Fibroblast of mammary gland (primary cell): ENCODE measurements at places on chromosomes 5 and 9.

DNA sequence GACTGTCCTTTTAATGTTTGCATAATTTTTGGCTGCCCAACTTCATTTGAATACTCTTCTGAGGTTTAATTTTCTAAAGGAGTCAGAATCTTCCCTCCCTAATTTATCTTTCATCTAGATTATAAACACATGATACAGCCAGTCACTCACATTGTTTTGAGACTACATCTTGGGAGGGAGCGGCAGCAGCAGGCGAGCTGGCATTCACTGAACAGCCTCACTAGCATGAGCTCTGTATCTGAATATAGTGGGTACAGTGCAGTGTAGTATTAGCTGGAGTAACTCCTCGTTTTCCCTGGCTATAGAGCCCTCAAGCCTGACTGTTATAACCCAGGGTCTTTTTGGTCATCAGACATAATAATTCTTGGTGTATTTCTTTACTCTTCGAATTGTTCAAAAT, 969.2 kb upstream of the COX7C start:
- no peak for DNase-seq

GRCh38 chr5:120576588-120576987, 112.5 kb downstream of the PRR16 start:
- DNase-seq = no peak

DNA sequence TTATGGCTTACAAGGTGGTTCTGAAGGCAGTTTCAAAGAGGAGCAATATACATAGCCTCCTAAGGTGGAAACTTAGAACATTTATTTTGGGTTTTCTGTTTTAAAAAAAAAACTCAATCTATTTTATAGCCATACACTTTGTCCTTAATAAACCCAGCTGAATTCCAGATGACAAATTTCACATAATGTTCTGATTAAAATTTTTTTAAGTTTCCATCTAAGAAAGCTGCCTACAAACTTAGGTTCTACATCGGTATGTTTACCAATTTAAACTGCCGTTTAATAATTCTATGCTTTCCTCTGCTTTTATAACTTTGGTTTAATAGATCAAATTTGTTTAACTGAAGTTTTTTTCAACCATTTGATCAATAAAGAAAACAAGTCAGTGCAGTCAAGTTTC, 12.5 kb downstream of the NR3C1 start:
- DNase-seq = peak; percentile 54

DNA sequence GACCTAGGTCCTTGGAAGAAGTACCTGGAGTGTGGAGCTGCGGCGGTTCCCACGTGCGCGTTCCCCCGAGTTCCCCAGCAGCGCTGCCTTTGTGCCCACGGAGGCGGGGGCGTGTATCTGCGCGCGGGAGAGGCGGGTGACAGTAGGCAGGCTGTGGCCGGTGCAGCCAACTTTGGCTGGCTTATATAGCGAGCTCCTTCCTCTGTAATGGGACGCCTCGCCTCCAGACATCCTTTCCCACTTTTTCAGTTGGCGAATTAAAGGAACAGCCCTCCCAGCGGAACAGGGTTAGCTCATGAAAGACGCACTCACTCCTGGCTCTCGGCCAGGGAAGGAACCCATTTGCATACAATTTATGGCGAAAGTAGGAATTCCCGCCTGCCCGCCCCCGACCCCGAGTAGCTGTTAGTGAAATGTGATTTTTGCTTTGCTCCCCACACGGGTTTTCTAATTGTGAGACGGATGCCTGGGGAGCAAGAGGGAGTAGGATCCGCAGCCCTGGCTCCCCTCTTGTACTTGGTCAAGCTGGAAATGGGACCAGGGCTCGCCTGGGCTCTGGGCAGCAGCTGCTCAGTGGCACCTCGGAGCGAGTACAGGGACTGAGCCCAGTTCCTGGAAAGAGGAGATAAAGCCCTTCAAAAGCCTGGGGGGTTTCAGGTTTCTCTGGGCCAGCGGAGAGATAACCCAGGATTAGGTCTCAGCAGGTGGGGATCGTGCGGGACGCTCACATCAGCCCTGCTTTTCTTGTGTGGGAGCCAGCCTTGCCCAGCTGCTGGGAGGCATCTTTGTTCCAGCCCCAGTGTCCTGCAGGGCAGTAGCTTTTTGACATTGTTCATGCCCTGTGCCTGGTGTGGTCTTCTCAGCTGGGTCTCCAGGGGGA, at the start of gene TNC:
Gene TNC, minus strand, starts transcription at position 159 of the 880 bp plus-strand sequence. CDS start 27,139 bp downstream, outside the sequence.
- peak; percentile 93 for DNase-seq

- DNase-seq = no peak
Observed at GRCh38 chr5:14134083-14134482, 9.1 kb upstream of the TRIO start.

DNA sequence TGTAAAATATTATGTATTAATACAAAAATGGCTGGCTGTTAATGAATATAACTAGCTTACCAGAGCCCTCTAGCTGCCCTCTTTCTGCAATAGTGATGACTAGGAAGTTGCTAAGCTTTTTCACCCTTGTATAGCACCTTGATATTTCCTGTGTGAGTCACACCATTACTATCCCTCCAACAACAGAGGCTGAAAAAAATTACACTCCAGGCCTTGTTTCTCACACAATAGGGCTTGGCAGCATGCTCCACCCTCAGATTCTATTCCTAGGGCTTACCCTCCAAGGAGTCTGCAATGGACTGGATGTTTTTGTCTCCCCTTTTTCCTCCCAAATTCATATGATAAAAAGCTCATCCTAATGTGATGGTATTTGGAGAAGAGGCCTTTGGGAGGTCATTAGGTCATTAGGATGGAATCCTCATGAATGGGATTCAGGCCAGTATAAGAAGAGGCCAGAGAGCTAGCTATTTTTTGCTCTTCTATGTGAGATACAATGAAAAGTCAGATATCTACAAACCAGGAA, 184.6 kb upstream of the MAP1B start:
- peak; percentile 45 for DNase-seq

GRCh38 chr5:9340085-9340484, 205.8 kb downstream of the SEMA5A start:
- peak; percentile 67 for DNase-seq

GRCh38 chr9:77598524-77598923, 49.6 kb downstream of the GNA14 start:
- DNase-seq = peak; percentile 73

GRCh38 chr5:35316611-35317274, 86.5 kb upstream of the PRLR start:
- peak; percentile 51 for DNase-seq

- no peak for DNase-seq
Observed at GRCh38 chr9:84751921-84752320, 82.4 kb downstream of the NTRK2 start.

DNA sequence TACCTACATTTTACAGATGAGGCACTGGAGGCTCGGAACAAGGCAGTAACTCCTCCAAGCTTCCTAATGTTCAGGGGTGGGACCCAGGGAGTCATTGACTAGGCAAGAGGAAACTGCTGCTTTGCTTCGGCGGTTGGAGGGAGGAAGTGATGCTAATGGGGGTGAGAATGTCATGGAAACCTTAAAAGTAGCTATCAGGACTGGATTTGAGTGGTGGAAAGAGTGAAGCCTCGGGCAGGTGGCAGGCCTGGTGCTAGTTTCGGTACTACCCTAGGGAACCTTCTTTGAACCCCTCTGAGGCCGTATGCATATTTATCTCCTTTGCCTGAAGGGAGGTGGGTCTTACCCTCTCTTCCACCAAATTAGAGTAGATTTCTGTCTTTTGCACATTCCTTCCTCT, 1.6 kb downstream of the BSPRY start:
- no peak for DNase-seq

GRCh38 chr5:13339093-13339492, 605.4 kb downstream of the DNAH5 start:
- DNase-seq = no peak

DNA sequence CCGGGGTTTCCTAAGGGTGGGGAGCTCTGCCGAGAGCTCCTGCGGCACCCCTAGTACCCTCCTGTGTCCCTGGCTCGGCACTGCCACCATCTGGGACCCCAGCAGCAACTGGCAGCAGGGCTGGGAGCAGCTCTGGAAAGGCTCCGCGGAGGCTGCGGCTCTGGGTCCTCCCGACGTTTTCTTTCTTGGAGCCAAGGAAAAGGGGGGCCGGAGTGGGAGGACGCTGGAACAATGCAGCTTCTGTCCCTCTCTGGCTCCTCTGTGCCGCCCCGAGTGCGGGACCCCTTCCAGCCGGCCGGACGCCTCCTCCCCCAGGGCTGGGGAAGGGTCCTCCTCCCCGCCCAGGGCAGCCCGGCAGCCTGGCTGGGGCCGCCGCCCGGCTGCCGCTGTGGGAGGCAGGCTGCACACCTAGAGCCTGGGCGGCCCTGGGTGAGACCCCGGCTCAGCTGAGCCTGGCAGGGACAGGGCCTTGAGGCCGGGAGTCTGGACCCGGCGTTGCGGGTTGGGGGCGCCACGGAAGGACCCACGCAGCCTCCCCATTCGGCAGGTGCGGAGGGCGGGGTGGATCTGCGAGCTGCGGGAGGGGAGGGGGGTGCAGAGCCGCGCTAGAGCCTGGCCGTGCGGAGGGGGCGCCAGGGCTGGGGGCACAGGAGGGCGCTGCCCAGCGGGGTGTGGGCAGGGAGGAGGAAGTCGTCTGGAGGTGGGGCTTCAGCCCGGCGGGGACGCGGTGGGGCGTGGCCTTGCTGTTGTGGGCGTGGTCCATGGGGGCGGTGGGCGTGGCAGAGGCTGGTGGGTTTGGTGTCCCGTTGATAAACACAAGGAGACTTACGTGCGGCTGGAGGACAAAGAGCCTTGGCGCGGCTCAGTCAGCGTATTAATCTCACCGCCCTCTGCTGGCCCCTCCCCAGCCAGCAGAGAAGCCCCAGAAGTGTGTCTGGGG, 15.1 kb downstream of the GPSM1 start:
- DNase-seq = peak; percentile 52

GRCh38 chr9:3586066-3586465, 60.3 kb upstream of the RFX3 start:
- DNase-seq = no peak

- peak; percentile 51 for DNase-seq
Observed at GRCh38 chr5:107894361-107894760, 223.6 kb upstream of the EFNA5 start.

DNA sequence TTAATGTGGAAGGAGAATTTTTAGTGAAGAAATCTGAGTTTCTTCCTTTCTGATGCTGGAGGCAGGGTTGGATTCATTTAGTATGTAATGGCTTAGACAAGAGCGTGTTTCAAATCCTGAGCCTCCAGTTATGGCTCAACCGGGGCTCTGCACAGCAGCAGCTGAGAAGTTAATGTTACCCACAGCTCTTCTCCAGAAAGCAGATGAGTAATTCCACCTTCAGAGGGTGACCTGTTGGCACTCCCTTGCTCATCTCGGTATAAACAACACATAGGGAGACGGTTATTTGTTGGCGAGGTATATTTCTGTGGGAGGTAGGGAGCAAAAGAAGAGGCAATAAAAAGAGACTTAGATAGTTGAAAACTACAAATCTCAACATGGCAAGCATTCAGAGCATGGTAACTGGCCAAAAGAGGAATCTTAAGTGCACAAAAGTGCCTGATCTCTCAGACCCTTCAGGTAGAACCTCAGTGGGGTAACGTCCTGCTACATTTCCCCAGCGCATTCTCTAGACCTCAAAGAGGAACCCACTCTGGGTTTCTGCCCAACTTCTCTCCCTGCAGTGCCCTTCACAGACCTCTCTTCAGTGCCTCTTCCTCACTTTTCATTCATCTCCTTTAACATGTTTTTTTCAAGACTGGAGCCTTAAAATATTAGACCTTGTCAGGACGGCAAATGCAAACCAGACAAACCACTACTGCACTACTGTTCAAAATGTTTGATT, 417.5 kb upstream of the ADAMTSL1 start:
- DNase-seq = no peak

DNA sequence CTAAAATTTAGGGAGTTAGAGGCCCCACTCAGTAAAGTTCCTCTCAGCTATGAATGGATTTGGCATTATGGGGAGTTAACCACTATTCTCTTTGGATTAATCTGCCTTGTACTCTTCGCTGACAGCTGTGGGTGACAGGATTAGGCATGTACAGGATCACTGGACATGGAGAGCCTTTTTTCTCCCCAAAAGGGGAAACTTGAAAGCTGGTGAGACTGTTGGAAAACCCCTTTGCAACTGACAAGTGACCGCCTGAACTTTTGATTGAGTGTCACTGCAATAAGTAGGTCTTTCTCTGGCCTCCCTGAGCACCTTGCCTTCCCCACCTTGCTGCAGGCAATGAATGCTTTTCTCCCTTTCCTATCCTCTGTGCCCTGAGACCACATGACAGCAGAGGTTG, 68.3 kb downstream of the ERP44 start:
- no peak for DNase-seq
